ENCODE measurements at places on chromosomes 11 and 22. TPM values are rescaled to one million over a fixed set of nuclear protein-coding genes. Genes with fewer than 3 reads are reported as not detected.

The TIGD3 gene
- not detected for total RNA-seq

The OVCH2 gene
- 2.5 TPM for total RNA-seq

The SPINDOC gene
- total RNA-seq, result 15.6 TPM

The SCGB1D2 gene
- not detected for total RNA-seq

The TESMIN gene
- total RNA-seq, result 1.8 TPM

The GLYAT gene
- total RNA-seq, result not detected

The TRIM22 gene
- total RNA-seq, result 128 TPM

The TRIM66 gene
- total RNA-seq, result 23.9 TPM

The CACNA1I gene
- total RNA-seq, result 0.17 TPM

The CXCR5 gene
- not detected for total RNA-seq

The CRYAB gene
- total RNA-seq, result 60.8 TPM

The SULT4A1 gene
- total RNA-seq, result 0.31 TPM
